Inflammatory macrophage (primary cell): ENCODE measurements at places on chromosomes 13 and 19.
A peak's percentile ranks its signal among the peaks of the same experiment; 100 is the strongest.

GRCh38 chr19:19321141-19321577, 530 bp downstream of the MAU2 start:
- peak; percentile 38 for DNase-seq

- peak; percentile 16 for DNase-seq
Observed at GRCh38 chr13:24684600-24684998, 4.4 kb downstream of the ATP12A start.

GRCh38 chr13:44744880-44745633, 168.9 kb upstream of the TSC22D1 start:
- DNase-seq: no peak

DNA sequence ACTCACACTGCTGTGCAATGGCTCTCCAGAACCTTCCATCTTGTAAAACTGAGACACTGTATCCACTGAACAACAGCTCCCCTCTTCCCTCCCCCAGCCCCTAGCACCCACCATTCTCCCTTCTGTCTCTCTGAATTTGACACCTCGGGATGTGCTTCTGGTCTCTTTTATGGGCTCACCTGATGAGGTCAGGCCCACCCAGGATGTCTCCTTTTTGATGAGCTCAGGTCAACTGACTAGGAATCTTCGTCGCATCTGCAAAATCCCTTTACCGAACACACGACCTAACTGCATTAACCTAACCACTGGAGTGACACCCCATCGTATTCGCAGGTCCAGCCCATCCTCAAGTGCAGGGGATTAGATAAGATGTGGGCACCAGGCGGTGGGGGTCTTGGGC, 73.9 kb downstream of the GNG7 start:
- no peak for DNase-seq

GRCh38 chr19:39834287-39834841, 402 bp upstream of the DYRK1B start:
- DNase-seq: no peak

GRCh38 chr19:37361994-37362393, 8.9 kb upstream of the ZNF527 start:
- no peak for DNase-seq
